ENCODE measurements at places on chromosomes 4 and X. TPM values are rescaled to one million over a fixed set of nuclear protein-coding genes. Genes with fewer than 3 reads are reported as not detected.

AMELX gene
- total RNA-seq: not detected

ZFP92 gene
- total RNA-seq: 0.23 TPM

CENPVL3 gene
- not detected for total RNA-seq

FGFR3 gene
- total RNA-seq: 0.59 TPM

SH3RF1 gene
- total RNA-seq: 34.4 TPM

CD40LG gene
- total RNA-seq: not detected

RNF150 gene
- 3.3 TPM for total RNA-seq

SPIN3 gene
- total RNA-seq: 10.3 TPM

SSX3 gene
- total RNA-seq: not detected

PTCHD1 gene
- not detected for total RNA-seq

XKRX gene
- 0.07 TPM for total RNA-seq

RADX gene
- total RNA-seq: 1.4 TPM

CSAG2 gene
- not detected for total RNA-seq

WDR13 gene
- 134 TPM for total RNA-seq

HMX1 gene
- total RNA-seq: not detected

FATE1 gene
- total RNA-seq: not detected

AMBN gene
- total RNA-seq: not detected

RTL9 gene
- 0.13 TPM for total RNA-seq

MFAP3L gene
- 7.2 TPM for total RNA-seq

SLC4A4 gene
- 7.5 TPM for total RNA-seq

PABPC4L gene
- 0.26 TPM for total RNA-seq

ZDHHC9 gene
- total RNA-seq: 41.4 TPM

INTU gene
- 7.4 TPM for total RNA-seq

C4orf50 gene
- total RNA-seq: not detected

UGT8 gene
- 0.10 TPM for total RNA-seq

CCNA2 gene
- 5.1 TPM for total RNA-seq

TNIP3 gene
- total RNA-seq: 0.26 TPM

HSD17B10 gene
- 38.8 TPM for total RNA-seq

GAGE12F gene
- not detected for total RNA-seq

RBM46 gene
- under 0.01 TPM for total RNA-seq

ACOT9 gene
- 39.7 TPM for total RNA-seq

OPN1LW gene
- not detected for total RNA-seq

KIAA0232 gene
- total RNA-seq: 21.1 TPM

NEIL3 gene
- 0.89 TPM for total RNA-seq

MUC7 gene
- total RNA-seq: not detected

ADH4 gene
- total RNA-seq: 0.10 TPM

MOSPD2 gene
- total RNA-seq: 13.0 TPM

SPON2 gene
- total RNA-seq: 7.2 TPM

DEFB131A gene
- total RNA-seq: not detected

HMGN5 gene
- 0.50 TPM for total RNA-seq

ZNF157 gene
- total RNA-seq: 0.03 TPM

ZNF732 gene
- total RNA-seq: 0.13 TPM

PAK3 gene
- total RNA-seq: 4.6 TPM

GPR50 gene
- total RNA-seq: not detected

NDNF gene
- 4.9 TPM for total RNA-seq

CCDC149 gene
- 12.6 TPM for total RNA-seq

ZC4H2 gene
- 4.0 TPM for total RNA-seq

P2RY4 gene
- total RNA-seq: 0.13 TPM

SYNPO2 gene
- 56.6 TPM for total RNA-seq

HHIP gene
- 11.1 TPM for total RNA-seq

HPSE gene
- 0.13 TPM for total RNA-seq

ART3 gene
- total RNA-seq: not detected

KLF8 gene
- 2.2 TPM for total RNA-seq

CTSO gene
- 25.8 TPM for total RNA-seq

Measured in smooth muscle cell of the pulmonary artery (primary cell).